ENCODE measurements at places on chromosomes 7 and 10.

- no peak for DNase-seq
These were observed 499.7 kb upstream of the MKI67 start for GRCh38 chr10:128625926-128626325.

- no peak for DNase-seq
These were observed 109.1 kb upstream of the PPIF start for GRCh38 chr10:79238158-79238520.

DNA sequence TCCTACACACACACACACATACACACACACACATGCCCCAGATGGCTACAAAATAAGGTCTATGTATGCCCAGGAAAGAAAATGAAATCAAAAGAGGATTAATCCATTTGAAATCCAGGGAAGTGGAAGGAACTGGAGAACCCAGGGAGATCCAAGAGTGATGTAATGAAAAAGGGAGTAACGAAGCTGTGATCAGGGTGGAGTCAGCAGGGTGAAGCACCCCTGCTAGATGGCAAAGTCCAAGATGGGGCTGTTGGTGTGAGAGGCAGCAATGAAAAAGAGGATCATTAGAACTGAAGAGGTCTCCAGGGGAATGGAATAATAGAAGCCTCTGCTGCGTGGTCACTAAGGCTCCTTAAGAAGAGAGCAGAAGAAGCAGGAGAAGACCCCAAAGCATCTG is 43.6 kb upstream of the IL6 start:
- DNase-seq: no peak

- no peak for DNase-seq
These were observed 1.3 kb upstream of the PPIF start for GRCh38 chr10:79346012-79346340.

- no peak for DNase-seq
These were observed 34.4 kb downstream of the RCC1L start for GRCh38 chr7:75039166-75039565.

- DNase-seq: no peak
These were observed 15.6 kb downstream of the CPED1 start for GRCh38 chr7:121003986-121004685.

- no peak for DNase-seq
These were observed 141.3 kb upstream of the FZD8 start for GRCh38 chr10:35783305-35783838.
